ENCODE measurements at places on chromosomes 5 and 9.
A peak's percentile ranks its signal among the peaks of the same experiment; 100 is the strongest.

GRCh38 chr9:98997604-98998003, 53.9 kb downstream of the COL15A1 start:
- DNase-seq = peak; percentile 50

GRCh38 chr5:36374266-36374862, 72.7 kb upstream of the RANBP3L start:
- peak; percentile 92 for DNase-seq

GRCh38 chr5:78776637-78777036, 128.1 kb upstream of the LHFPL2 start:
- no peak for DNase-seq

DNA sequence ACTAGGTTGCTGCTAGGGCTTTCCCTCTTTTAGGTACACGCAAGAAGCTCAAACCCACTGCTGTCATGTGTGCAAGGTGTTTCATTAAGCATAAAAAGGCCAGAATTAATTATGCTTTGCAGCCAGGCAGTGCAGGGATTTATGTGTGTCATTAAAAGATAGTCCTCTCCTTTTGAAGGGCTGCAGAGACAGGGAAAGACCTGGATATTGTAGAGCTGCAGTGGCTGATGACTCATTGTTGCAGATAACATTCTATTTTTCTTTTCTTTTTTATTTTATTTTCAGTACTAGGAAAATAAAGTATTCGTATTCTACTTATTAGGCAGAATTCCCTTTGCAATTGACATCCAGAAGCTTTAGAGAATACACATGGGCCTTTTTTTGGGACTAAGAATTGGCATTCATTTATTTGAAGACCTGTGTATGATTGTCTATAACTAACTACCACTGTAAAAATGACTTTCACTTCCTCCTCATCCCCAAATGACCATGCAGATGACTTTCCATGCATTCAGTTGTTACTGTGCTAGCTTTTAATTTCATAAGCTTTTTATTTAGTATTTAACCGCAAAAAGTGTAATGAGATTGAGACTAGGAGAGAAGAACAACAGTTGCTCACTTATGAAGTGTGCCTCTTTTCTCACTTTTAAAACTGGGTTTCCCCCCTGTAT, 113.0 kb downstream of the PAM start:
- no peak for DNase-seq

- DNase-seq = peak; percentile 98
These were observed 7.0 kb downstream of the ASS1 start for GRCh38 chr9:130451509-130452388.

- no peak for DNase-seq
These were observed 82.5 kb downstream of the TARS1 start for GRCh38 chr5:33523208-33523771.

DNA sequence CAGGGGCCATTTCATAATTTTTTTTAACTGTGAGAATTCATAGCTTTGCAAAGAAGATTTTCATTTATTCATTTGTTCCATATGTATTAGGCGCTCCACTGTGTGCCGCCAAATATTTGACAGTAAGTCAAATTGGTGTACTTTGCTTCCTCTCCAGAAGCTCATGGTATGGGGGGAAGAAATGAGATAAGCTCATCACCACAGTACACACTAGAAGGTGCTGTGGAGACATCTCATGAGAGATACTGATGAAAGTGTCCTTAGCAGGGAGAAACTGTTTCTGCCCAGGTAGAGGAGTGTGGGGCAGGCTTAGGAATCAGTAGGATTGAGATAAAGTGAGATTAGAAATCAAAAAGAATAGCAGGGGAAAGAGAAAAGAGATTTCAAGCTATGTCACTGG, 136.2 kb downstream of the CDH6 start:
- peak; percentile 7 for DNase-seq

DNA sequence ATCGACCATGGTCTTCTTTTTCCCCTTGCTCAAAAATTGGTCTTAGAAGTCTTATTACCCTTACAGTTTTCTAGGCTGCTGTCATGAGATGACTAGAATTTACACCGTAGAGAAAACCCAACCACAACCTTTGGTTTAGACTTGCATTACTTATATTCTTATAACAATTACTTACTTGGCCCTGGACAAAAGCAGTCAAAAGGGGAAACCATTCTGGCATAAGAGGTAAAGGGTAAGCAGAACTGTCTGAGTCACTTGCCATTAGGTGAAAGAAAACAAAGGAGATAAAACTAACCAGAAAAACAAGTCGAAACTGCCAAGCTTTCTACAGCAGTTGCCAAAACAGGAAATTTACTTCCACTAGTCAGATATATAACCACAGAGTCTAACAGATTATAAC, 17.9 kb downstream of the TMEM245 start:
- no peak for DNase-seq

DNA sequence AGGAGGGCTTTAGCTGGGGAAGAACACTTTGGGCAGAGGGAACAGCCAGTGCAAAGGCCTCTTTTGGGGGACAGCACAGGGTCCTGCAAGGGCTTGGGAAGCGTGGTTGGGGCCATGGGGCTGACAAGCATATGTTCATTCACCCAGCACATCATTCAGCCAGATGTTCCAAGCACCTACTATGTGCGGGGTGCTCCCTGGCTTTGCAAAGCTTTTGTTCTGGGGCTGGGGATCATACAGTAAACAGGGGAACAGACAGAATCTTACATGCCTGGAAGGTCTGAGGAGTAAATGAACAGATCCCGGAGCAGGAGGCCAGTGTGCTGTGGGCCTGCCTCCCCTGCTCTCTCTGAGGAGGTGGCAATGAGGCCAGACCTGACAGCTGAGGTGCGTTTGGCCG, 16.7 kb downstream of the PSD2 start:
- DNase-seq = no peak

- DNase-seq = no peak
These were observed 339.9 kb downstream of the PRELID2 start for GRCh38 chr5:145495196-145495595.

DNA sequence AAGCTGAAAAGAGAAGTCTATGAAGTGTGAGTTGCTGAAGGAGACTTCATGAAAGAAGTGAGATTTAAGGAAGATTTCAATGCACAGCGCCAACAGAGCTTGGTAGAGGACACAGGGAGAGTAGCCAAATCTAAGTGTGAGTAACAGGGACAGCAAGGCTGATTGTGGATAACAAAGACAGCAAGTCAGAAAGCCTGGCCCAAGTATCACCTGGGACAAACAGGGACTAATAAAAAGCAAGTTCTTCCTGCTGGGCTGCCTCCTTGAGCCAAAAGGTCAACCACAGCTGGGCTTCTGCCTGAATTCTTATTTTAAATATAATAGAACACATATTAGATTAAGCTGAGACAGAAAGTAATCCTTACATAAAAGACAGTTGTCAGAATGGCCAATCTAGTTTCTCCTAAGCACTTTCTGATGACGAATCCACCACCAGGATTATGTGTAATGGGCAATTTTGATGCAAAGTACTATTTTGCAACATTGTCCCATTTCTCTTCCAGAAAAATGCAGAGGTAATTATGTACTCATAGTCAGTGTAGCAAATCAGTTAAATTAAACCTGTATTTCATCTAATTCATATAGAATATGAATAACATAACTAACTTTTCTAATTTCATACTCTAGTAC, 73.8 kb downstream of the MAPKAP1 start:
- no peak for DNase-seq

DNA sequence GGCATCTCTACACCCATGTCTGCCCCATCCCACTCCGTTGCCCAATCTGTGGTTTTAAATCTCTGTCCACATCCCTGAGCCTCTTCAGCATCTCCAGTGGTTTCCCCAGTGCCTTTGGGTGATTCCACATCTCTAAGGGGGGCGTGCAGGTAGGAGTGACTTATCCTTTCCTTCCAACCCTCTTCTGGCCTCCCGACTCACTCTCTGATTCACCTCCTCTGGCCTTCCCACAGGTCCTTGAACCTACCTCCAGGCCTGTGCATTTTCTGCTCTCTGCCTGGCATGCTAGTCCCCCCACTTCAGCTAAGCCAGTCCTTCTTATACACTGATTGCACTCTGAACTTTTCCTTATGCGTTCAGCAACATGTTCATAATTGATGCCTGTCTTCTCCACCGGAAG, 99.0 kb downstream of the RALGPS1 start:
- DNase-seq = no peak

GRCh38 chr5:16510098-16510497, 44.5 kb upstream of the ZNF622 start:
- DNase-seq = no peak

- DNase-seq = no peak
These were observed 860 bp upstream of the MARCHF6 start for GRCh38 chr5:10352430-10353240.

DNA sequence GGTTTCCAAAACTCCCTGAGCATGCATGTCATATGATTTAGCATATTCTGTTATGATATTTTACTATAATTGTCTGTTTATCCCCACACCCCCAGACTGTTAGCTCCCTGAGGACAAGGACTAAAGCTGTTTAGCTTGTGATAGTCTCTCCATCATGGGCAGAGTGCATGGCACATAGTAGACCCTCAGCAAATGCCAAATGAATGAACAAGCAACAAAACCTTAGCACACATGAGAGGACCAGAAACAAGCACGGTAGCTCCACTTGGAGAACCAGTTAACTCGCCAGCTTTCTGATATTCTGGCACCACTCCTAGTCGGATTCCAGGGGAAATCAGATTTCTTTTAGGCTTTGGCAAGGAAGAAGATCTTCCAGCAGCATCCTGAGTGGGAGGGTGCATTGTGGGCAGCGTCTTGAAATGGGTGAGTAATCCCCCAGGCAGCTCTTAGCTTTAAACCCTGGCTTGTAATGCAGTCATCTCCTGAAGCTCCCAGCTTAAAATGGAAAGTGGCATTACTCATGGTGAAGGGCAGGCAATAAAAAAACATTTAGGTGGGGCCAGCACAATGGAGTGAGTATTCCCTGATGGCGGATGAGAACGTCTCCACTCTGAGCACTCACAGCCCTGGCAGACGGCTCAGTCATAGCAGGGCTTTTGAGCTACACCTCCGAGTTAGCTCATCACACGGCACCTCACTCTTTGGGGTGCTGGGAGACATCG, 41.1 kb downstream of the FGF1 start:
- DNase-seq = peak; percentile 98

GRCh38 chr5:3342271-3343100, 253.1 kb upstream of the IRX1 start:
- no peak for DNase-seq

DNA sequence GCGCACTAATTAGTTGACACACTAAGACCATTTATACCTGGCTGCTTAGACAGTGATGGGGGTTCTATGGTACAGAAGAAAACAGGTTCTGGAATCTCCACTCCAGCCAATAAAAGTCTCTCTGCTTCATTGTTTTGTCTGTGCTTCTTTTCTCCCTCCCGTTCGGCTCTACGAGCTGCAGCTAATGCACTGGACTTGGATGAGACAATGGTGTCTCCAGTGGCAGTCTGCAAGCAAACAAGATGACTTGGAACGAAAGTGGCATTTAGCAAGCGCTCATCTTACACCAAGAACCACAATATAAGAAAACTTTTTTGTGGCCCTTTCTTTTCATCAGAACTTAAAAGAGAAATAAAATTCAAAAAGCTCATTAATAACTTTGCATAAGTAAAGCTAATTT, 30.2 kb downstream of the GFM2 start:
- no peak for DNase-seq

DNA sequence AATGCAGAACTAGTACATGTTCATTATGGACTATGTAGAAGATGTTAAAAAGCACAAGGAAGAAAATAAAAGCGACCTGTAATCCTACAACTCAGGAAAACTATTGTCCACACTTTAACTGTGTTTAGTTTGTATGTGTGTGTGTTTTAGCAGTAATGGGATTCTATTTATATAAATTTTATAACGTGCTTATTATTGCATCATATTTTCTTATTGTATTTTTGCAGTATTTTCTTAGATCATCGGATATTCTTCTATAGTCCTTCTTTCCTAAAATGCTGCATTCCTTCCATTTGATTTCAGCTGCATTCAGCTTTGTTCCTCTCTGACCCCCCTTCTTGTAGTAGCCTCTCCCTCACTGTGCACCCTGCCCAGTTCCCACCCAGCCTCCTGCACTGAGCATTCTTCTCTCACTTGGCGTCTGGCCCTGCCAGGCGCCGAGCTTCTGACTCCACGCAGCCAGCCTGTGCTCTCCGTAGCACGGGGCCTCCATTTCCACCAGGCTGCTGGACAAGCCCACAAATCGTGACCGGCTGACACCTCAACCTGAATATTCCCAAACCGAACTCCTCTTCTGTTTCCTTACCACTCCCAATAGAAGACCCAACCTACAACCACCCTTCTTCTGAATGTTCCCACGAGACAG, 39.9 kb downstream of the MVB12B start:
- DNase-seq = peak; percentile 22

GRCh38 chr9:17019398-17019797, 115.4 kb upstream of the CNTLN start:
- DNase-seq = no peak

- DNase-seq = no peak
These were observed 113.6 kb upstream of the TSLP start for GRCh38 chr5:110957934-110958333.

DNA sequence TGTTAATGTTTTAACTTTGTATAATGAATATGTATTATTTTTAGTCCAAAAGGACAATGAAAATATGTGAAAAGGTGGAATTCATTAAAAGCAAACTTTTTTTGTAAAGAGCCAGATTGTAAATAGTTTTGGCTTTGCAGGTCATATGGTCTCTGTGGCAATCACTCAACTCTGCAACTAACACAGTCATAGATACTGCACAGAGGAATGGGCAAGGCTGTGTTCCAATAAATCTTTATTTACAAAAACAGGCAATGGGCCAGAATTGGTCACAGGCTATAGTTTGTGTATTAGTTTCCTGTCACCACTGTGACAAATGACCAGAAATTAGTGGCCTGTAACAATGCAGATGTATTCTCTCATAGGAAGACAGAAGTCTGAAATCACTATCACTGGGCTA, 125.4 kb upstream of the PTCH1 start:
- DNase-seq = no peak

DNA sequence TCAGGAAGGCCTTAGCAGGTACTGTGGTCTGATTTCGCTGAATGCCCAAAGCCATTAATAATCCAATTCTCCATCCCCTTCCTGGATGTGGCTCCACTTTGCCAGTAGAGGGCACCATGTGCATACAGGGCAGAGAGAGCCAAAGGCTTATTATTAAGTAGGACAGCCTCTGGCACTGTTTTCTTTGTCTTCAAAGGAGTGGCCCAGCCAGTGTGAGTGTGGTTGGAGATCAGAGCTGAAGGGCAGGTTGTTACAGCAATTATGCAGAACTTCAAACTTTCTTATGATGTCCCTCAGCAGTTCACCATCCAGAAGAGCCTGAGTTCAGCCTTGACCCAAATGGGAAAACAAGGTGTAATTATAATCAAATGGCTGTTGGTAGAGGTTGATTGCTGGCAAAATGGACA, 38.6 kb upstream of the CEMIP2 start:
- peak; percentile 76 for DNase-seq

GRCh38 chr5:127060470-127060985, 12.8 kb downstream of the C5orf63 start:
- no peak for DNase-seq

DNA sequence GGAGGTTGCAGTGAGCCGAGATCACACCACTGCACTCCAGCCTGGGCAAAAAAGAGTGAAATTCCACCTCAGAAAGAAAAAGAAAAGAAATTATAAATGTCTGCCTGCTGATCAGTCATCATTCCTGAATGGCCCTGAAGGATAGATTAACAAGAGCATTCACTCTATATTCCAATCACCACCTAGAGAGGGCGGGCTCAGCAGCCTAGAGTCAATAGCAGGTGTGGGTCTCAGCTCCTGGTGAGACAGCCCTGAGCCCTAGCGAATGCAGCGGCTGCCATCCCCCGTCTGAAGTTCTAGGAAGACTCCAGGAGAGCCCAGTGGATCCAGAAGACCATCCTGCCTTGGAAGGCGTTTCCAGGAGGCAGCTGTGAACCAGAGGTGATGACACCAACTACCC, 12.0 kb downstream of the FBP1 start:
- DNase-seq = no peak

GRCh38 chr9:93453047-93453914, at the start of gene FAM120AOS:
Gene FAM120AOS (minus strand): TSS chr9:93453581. CDS start chr9:93452709, 872 bp downstream.
- peak; percentile 94 for DNase-seq
